ENCODE measurements at places on chromosomes 5 and 9.

GRCh38 chr9:9392755-9393154 is 1220.0 kb downstream of the PTPRD start:
- no peak for DNase-seq

DNA sequence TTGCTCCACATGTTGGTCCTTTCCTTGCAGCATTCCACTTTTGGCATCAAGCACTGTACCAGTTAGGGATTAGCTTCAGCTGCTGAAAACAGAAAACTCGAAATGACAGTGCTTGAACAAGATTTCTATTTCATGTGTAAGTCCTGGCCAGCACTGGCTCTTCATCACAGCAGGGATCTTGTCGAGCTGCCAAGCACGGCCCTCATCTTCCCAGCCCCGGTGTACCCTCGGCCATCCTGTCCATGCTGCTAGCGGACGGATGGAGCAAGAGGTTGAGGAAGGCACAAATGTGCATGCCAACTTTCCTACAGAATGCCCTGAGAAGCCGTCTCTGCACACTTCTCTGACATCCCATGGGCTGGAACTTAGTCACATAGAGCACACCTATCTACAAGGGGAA is 130.6 kb downstream of the TENT4A start:
- DNase-seq, result no peak

GRCh38 chr5:32223972-32224609 is 50.0 kb upstream of the GOLPH3 start:
- DNase-seq, result no peak

DNA sequence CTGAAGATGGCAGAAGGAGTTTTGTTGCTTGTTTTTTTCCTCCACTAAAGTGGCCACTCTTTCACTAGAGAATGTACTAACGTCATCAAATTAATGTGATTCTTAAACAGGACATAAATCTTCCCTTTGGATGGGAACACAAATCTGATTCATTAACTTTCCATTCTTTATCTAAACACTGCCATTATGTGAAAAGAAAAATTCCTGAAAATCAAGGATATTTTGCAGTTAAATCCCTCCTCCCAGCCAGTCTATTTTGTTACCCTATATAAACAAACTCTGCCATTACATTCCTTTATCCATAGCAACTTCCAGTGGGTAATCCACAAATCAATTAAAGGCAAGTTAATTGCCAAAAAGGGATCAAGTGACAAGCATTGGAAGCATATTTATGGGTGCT is 546.5 kb downstream of the PDE4D start:
- DNase-seq, result no peak

DNA sequence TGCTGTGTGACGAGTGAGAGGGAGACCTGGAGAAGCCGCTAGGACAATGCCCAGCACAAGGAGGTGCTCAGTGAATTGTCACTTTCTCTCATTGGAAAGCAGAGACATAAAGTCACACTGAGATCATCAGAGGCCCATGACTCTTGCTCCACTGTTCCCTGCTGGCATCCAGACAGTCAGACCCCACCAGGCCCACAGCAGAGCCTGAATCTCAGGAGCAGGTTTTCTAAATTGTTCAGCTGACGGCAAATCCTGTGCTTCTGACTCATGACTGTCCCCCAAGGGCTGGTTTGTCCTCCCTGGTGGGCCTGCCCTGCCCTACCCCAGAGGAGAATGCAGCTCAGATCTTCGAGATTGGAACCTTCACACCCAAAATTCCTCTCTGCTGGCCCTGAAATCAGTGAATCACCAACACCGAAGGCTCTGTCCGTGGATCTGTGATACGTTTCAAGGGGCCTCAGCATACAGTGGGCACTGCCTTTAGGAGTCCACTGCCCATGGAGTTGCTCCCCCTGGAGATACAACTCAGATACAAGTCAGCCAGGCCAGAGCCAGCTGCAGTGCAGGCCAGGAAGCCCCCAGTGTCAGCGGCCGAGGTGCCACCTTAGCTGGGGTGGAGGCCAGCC is 2.7 kb downstream of the PTGES start:
- DNase-seq, result no peak

DNA sequence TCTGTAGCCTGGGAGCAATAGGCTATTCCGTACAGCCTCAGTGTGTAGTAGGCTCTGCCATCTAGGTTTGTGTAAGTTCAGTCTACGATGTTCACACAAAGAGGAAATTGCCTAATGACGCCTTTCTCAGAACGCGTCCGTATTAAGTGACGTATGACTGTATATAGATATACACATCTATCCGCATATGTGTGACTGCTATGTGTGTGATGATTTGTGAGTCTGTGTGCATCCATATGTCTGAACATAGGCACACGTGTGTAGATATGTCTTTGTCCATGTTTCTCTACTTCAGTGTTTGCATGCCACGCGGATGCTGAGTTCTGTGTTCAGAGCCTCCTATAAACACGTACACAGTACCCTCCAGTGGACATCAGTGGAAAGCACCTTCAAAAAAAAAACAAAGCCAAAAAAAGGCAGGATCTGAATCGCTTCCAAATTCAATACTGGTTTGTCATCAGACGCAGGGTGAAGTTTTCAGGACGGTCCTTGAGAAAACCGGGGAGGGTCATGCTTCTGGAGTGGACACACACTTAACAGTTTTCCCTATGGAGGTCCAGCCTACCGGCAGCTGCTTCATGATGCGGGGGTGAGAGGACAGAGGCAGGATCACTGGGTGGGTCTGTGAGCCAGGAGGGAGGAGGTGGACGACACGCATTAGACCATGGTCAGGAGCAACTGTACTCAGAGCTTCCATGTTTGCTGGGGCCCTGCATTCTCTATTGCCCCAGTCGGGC is 29.5 kb upstream of the ALDH1B1 start:
- no peak for DNase-seq

DNA sequence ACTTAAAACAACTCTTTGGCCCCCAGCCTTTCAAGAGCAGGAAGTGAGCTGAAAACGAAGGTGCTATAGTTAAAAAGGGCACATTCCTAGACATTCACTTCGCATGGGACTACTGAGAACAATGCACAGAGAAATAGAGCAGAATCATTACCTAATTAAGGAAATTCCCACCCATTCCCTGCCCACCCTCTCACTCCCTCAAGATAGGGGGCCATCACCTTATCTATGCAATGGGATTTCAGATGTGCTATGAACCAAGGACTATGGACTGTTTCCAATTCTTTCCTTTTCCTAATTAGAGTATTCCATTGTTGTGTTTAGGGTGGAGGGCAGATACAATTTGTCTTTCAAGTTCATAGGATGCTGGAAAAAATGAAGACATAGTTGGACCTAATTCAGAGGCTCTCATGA is 476.8 kb downstream of the CETN3 start:
- no peak for DNase-seq

DNA sequence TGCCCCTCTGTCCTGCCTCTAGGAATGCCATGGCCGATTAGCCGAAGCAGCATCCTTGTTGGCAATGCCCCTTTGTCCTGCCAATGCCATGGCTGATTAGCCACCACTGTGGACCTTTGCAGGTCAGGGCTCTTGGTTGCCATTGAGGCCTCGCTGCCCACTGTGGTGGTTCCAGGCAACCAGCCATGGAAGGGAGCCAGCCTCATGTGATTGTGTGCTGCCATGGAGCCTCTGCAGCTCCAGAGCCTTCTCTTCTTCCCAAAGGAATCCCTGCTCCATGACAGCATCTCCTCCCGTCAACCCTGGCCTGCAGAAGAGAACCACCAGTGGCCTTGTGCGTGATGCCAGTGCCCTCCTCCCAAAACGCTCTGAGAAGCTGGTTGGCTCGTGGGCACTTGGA is 187.0 kb downstream of the CACNA1B start:
- no peak for DNase-seq

GRCh38 chr5:6105320-6105719 is 273.0 kb downstream of the MED10 start:
- DNase-seq, result no peak

DNA sequence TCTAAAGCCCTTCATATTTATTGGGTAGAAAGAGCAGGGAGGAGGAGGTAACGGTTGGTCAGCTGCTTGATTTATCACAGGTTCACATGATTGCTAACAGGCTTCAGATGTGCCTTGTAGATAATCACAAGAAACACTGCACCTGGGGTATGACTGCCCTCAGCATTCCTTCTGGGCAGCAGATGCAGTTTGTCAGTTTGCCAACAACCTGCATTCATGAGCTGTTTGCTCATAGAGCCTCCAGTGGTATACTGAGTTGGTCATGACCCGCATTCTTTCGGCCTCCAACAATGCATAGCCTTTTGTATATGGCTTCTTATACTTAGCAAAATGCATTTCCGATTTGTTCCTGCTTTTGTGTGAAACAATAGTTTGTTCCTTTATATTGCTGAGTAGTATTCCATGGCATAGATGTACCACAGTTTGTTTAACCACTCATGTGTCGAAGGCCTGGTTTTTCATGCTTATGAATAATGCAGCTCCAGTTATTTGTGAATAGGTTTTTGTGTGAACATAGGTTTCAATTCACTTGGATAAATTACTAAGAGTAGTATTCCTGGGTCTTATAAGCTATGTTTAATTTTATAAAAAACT is 83.6 kb downstream of the ARHGEF28 start:
- no peak for DNase-seq

DNA sequence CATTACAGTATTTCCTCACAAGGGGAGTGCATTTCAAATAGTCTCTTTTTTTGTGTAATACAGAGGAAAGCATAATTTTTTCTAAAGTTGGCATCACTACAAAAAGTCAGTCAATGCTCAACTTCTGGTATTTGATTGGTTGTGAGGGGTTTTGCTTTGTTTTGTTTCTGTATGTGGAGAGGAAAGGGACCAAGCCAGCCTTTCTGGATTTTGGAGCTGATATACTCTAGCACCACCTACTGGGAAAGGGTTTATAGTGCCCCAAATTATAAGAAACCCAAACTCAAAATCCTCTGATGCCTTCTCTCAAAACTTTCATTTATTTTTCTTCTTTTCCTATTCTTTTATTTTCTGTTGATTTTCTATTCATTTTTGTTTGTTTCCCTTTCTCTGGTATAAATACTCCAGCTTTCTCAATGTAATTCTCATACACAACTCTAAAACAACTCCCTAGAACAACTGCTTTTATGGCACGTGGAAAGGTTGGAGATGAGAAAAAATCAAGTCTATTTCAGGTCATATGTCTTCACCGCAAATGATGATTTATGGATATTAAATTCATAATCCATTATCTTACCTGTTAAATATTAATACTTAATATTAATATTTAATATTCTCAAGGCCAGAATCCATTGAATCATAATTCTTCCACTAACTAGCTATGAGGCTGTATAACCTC is 69.5 kb upstream of the ANXA1 start:
- DNase-seq, result no peak

- no peak for DNase-seq
These were observed 37.3 kb downstream of the PBX3 start for GRCh38 chr9:125784286-125785049.

All from T-helper 1 cell (primary cell).